ENCODE measurements at places on chromosomes 12 and 14.

GRCh38 chr12:110853836-110854235 lies 7.0 kb downstream of the CCDC63 start:
- DNase-seq, result no peak

GRCh38 chr14:53458368-53458814 lies 305.3 kb upstream of the DDHD1 start:
- no peak for DNase-seq

DNA sequence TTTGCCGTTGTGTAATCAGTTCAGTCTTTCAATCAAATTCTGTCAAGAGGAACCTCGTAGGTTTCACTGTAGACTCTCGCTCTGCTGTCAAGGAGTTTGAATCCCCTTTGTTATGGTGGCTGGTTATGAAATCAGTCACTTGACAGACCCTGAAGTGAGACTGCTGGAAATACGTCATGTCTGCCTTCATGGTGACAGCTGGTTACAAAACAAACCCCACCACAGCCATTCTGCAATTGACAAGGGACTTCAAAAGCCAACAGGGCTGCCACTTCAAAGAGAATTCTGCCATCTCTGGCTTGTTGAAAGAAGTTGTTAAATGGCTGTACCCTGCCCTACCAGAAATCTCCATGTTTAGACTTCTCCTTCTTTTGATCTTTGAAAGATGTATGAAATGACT lies 286.9 kb downstream of the ERC1 start:
- DNase-seq, result no peak

- no peak for DNase-seq
These were observed 93.9 kb upstream of the OVCH1 start for GRCh38 chr12:29591140-29592020.

DNA sequence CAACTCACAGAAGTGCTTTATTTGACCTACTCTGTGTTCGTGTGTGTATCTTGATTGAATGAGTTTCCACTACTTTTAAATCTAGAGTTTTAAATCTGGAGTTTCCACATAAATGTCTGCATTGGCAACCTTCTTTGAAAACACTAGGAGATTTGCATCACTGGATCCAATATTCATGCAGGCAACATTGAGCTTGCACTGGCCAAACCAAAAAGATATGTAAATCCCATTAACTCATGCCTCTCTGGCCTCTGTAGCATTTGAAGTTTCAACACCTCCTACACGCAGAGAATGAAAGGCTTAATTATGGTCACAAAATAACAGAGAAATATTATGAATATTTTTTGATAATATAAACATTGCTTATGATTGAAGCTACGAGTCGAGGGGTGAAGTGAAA lies 178.6 kb downstream of the DUSP6 start:
- no peak for DNase-seq

DNA sequence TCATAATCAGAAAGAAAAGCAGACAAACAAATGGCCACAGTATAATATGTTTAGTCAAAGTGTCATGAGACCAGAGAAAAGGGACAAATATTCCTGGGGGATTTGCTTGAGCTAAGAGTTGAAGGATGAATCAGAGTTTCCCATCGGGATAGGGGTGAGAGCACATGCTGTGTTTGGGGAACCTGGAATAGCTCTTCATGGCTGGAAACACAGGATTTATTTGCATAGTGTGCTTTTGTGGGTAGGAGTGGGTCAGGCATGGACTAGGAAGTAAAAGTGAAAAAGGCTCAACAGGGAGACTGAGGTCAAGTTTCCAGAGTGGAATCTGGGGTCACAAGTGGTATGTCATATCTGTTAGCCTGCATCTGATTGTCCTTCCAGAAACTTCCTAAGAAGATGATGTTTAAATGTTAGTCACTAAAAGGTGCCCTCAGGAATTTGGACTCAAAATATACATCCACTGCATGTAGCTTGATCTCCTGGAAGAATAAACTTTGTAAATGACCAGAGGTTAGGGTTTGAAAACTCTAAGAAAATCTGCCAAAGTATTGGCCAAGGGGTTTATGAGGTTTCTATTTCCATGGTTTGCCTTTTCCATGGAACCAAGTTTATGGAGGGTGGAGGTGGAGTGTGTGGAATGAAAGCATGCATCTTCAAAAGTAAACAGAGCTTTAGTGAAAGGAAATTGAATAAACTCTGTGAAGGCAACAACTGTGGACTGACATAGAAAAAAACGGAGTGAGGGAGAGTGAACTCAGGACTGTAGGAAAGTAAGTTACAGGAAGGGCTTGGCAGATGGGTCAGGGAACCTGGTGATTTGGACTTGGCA lies 344.6 kb downstream of the C12orf75 start:
- DNase-seq, result no peak

DNA sequence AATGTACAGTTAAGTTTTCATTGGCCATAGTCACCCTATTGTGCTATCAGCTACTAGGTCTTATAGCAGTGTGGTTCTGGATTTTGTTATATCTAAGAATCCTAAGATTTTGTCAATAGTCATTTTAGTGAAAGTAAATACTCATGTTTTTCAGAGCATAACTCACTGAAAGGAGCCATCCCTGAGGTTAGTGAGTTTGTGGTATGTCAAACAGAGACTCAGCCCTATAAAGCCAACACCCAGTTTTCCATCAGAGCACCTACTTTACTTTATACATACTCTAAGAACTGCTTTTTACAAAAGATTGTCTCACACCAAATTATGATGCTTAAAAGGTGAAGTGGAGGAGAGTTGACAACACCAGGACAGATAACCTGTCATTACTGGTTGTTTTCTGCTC lies 686.3 kb upstream of the LRFN5 start:
- no peak for DNase-seq

- DNase-seq, result no peak
These were observed 15.7 kb downstream of the FAR2 start for GRCh38 chr12:29164477-29165393.

GRCh38 chr12:484096-484495 lies 24.4 kb downstream of the B4GALNT3 start:
- DNase-seq, result no peak

GRCh38 chr12:72077111-72077820 lies 138.6 kb downstream of the TPH2 start:
- DNase-seq, result peak; percentile 99

- DNase-seq, result no peak
These were observed 30.3 kb upstream of the ESR2 start for GRCh38 chr14:64324461-64324860.

DNA sequence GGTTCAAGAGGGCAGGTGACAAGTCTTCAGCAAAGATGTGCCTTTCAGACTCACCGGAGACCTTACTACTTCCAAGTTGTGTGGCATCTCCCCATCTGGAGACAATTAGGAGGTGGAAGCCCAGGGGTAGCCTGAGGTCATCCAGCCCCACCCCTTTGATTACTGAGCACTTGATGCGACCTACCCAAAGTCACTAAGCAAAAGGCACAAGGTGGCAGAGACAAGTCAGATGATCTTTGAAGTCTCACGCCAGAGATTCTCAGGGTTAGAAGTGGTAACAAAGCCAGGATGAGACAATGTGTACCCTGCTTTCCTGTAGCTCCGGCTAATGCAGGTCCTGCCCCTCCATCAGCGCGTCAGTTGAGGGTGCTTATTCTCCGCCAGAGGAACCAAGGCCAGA lies 1.4 kb upstream of the FOXN3 start:
- no peak for DNase-seq

DNA sequence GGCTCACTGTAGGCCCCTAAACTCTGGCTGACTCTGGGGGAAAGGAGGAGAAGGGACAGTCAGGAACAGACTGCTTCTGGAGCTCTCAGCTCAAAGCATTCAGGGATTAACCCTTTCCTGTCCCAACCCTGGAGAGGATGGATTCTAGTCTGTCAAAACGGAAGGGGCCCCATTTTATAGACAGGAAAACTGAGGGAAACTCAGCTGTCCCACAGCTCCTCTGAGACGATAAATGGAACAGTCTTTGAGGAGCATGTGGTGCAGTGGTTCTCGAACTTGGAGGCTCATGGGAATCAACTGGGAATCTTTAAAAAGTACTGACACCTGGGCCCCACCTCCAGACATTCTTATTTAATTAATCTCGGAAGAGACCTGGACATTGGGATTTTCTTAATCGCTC lies 23.7 kb downstream of the SRRM4 start:
- DNase-seq, result no peak

DNA sequence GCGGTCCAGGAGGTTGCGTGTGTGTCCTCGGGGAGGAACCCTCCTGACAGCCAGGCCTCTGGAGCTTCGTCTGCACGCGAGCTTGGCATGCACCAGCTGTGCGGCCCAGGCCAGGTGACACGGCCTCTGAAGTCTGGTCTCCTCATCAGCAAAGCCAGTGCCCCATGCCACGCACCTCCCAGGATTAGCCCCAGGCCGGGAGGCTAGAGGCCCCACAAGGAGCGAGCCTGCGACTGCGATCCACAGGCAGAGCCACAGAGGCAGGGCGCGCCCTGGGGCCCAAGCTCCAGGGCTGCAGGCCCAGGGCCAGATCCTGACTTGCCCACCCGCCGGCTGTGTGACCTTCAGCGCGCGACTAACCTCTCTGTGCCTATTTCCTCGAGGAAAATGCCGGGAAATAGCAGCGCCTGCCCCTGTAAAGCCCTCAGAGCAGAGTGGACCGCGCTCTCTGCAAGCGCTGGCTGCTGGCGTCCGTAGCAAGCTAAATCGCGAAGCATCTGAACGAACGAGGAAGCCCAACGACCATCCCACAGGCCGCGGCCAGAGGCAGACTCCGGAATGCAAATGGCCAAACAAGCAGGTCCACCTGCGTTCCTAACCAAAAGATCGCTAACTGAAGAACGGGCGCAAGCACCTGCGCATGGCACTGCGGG lies 492 bp upstream of the BTBD6 start:
- DNase-seq, result no peak

DNA sequence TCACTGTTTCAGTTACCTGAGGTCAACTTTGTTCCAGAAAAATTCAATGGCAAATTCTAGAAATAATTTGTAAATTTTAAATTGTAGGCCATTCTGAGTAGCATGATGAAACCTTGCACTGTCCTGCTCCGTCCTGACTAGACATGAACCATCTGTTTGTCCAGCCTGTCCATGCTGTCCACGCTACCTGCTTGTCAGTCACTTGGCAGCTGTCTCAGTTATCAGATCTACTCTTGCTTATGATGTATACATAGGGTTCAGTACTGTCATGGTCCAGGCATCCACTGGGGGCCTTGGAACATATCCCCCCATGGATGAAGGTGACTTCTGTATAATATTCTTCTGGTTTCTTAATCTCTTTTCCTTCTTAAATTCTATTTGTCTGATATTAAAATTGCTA lies 14.1 kb upstream of the EVL start:
- DNase-seq, result no peak

GRCh38 chr12:953776-954175 lies 4.3 kb upstream of the RAD52 start:
- DNase-seq, result peak; percentile 54

- DNase-seq, result no peak
These were observed 58.1 kb upstream of the DHRS4 start for GRCh38 chr14:23895480-23895879.

Data from NCI-H2081 (cell line).